CD8-positive, alpha-beta T cell (primary cell): ENCODE measurements at places on chromosomes 4 and X.

DNA sequence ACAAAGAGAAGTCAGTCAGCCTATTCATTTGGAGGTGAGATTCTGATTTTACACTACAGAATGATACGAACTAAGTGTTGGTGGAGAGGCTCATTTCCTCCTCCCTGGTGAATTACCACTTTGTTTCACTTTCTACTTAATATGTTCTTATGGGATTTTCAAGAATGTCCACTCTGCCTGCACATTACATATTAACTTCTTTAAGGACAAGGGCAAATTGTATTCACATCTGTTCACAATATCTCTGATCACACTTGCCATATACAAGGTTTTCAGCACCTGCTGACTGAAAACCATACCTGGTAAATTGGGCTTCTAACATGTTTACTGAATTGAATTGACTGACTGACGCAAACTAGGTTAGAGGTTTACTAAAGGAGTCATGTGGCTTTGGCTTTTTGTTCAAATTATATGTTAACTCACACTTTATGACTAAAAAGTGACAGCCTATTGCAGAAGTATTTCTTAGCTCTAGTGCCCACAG is 188.4 kb upstream of the MBNL3 start:
- no peak for DNase-seq

- DNase-seq: no peak
Observed at GRCh38 chrX:11319806-11320520, 26.8 kb downstream of the AMELX start.

DNA sequence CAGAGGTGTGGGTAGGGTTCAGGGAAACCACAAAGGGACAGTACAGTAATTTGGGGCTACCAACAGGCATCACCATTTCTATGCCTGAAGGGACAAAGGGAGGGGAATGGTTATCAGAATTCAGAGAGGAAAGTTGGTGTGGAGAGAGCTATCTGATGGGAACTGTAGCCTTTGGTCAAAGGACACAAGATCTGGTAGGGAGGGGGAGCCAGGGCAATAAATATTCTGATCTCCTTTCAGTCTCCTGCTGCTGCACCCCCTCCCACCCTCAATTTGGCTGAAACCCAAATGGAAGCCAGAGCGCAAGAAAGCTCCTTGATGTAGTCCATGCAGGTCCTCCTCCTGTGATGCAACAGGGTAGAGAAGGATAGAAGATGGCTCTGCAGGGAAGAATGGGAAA is 14.6 kb downstream of the PGK1 start:
- no peak for DNase-seq

DNA sequence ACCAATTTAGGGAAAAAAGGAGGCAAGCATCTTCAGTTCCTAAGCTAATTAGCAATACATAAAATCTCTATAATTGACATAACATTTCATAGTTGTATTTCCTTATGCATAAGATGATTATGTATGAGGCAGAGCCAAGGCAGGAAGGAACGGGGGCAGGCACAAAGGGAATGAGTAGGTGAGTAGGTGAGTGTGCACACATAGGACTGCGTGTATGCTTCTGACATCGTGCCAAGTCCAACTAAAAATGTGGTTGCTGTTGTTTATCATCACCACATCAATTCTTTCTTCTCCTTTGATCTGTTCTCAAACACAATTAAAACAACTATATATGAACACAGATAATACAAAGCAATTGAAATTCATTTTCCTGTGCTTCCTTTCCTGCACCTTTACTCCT is 131.2 kb downstream of the UNC5C start:
- no peak for DNase-seq

DNA sequence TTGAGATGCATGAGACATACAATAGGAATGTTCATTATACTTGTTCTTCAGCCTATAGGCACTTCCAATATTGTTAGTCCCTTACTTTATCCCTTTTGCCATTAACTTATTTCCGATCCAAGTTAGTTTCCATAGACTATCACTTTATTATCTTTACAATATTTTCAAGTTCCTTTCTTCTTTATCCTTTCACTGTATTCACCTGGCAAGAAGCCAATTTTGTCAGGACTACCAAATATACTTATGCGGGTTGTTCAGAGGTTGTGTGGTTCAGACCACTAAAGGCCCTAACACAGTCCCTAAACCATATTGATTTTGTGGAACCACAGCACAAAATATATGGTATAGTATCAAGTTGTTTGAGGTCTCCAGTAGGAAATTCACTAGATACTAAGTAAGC is 245.0 kb upstream of the HTR2C start:
- no peak for DNase-seq

GRCh38 chr4:48509543-48509942 is 19.5 kb downstream of the ZAR1 start:
- DNase-seq: no peak

DNA sequence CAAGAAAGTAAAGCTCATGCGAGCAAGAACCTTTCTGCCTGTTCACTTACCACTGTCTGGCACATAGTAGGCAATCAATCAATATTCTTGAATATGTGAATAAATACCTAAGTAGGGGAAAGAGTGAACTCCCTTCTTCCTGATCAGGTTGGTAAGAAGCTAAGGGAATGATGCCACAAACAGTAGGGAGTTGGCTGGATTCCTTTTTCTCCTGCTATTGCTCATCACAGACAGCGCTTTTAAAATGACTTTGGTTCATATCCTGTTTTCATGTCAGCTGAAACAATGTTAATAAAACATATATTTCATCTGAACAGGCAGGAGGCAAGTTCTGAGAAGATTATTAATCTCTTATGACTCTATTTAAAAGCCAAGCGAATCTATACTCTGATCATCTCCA is 99.2 kb downstream of the NSUN7 start:
- no peak for DNase-seq

DNA sequence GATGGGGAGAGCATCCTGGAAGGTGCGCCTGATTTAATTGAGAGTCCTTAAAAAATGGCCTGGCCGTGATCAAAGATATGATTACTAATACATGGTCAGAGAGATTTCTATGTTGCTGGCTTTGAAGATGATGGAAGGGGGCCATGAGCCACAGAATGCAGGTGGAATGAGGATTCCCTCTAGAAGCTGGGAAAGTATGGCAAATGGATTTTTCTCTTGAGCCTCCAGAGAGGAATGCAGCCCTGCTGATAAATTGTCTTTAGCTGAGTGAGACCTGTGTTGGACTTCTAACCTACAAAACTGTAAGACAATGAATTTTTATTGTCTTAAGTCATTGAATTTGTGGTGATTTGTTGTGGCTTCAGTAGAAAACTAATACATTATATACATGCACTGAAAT is 7.7 kb downstream of the NUDT9 start:
- no peak for DNase-seq

DNA sequence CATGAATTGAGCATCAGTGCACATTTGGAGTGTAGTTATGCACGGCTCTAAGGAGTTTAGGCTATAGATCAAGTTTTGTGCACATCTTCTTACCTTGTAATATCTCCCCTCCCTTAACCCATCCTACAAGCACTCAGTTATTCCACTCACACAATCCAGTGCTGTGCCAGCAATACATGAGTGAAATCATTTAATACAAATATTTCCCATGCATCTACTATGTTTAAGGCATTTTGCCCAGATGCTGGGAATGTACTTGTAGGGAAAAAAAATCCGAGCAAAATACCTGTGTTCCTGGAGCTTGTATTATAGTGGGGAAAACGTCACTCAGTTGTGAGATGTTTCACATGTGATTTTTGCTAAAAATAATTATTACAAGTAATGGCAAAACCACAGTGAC is 191.6 kb upstream of the LDB2 start:
- DNase-seq: no peak

GRCh38 chrX:9311421-9312160 is 153.3 kb upstream of the TBL1X start:
- DNase-seq: no peak

GRCh38 chrX:147069926-147070325 is 255.4 kb upstream of the CXorf51A start:
- DNase-seq: no peak

DNA sequence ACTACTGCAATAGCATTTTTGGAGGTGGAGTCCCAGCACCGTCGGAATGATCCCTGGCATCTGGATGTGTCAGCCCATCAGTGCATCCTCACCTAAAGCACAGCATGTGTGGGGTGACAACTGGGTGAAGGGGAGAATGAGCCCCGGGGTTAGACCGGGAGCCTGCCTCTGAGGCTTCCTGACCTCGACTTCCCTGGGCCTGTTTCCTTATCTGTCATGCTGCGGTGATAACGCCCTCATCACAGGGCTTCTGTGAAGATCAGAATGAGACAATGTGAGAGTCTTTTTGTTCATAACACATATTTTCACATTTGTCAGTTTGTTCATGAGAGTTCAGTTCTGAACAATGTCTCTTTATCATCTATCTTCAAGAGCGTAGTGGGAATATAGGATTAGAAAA is 31.1 kb upstream of the PDLIM3 start:
- DNase-seq: no peak

DNA sequence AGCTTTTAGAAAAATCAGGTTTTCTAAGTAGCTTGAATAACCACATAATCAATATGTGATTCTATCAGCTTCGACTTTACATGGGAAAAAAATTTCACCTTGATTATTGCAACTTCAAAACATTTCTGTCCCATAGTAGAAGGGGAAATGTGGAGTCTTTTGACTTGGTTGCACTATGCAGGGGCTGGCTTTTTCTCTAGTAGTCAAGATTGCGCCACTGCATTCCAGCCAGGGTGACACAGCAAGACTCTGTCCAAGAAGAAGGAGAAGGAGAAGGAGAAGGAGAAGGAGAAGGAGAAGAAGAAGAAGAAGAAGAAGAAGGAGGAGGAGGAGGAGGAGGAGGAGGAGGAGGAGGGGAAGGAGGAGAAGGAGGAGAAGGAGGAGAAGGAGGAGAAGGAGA is 84.9 kb downstream of the MAML3 start:
- DNase-seq: no peak

- DNase-seq: no peak
Observed at GRCh38 chr4:155403886-155404285, 27.1 kb upstream of the MAP9 start.

DNA sequence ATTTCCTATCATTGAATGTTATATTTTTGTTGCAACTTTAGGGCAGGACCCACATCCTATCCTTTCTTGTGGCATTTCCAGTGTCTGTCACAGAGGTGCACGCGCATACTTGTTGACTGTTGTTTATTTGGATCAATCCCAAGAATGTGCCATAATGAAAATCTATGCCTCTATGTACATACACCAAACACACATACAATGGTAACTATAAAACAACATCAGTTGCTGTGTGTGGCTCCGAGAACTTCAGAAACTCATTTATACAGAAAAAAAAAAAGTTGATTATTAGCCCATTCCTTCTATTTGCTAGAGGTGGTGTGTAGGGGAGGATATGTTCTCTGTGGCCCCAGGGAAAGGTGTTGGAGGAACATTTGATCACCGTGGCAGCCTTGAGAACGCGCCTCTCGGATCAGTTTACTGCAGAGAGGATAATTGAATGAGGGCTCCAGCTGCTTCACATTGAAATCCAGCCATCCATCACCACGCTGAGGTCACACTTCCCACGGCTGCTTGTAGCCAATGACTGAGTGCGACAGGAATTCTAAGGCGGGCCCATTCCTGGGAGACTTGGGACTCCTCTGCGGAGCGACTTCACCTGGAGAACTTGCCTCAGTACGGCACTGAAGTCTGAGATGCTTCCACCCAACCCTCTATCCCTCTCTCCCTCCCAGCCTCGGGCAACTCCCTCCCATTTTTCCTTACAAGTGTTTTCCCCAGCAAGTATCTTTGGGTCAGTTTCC is 19.5 kb downstream of the SMPX start:
- no peak for DNase-seq

DNA sequence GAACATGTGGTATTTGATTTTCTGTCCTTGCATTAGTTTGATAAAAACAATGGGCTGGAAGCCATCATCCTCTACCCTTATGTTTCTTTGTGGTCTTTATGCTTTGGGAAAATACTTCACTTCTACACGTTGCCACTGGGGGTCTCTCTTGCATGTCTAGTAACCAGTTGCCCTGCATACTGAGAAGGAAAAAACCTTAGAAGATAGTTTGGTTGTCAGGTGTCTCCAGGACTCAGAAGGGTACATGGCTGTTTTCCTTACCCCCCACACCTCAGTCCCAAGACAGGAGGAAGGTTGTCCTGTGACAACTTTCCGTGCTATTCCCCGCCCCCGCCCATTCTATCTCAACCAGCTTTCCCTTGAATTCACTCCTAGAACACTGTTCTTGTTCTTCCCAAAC is 62.1 kb upstream of the LANCL3 start:
- peak; percentile 4 for DNase-seq

GRCh38 chrX:151714362-151714761 is 1.5 kb upstream of the FATE1 start:
- no peak for DNase-seq

GRCh38 chrX:101349193-101349562 is 636 bp upstream of the TIMM8A start:
- DNase-seq: no peak

DNA sequence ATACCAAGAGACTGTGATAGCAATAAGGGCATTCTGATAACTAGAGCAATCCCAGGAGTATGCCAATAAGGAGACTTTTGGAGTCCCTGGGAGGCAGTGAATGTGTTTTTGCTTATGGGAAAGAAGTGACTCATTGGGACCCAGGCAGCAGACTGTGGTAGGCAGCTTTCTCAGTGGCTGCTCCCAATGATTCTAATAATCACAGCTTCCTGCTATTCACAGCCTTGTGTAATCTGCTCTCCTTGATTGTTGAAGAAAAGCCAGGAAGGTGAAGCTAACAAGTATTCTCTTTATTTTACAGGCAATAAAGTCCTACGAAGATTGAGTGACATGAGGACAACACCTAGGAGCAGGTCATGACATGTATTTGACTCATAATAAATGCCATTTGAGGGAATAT is 70.3 kb upstream of the DDX60 start:
- DNase-seq: no peak

DNA sequence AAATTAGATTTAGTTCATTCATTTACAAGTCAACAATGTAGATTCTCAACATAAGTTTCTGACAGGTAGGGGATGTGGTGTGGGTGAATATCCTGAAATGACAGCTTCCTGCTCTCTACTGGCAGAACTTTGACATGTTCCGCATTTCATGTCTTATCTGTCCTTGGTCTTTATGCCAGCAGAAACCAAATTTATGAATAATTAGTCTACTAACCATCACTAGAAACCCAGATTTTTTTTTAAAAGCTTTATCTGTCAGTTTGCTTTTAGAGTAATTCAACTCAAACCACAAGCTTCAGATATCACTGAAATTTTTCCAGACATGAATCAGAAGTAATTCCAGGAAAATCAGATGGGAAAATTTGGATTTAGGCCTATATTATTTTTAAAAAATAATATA is 17.9 kb downstream of the COQ2 start:
- DNase-seq: no peak

GRCh38 chrX:131394384-131394783 is 105.3 kb upstream of the IGSF1 start:
- no peak for DNase-seq
